ENCODE measurements at places on chromosomes 16 and 17.

GRCh38 chr17:76643553-76644148 lies at the start of gene ST6GALNAC1:
ST6GALNAC1 (minus strand) TSS chr17:76643757; CDS start chr17:76643638, 119 bp downstream.
- no peak for DNase-seq

GRCh38 chr16:23930791-23931190 lies 95.0 kb downstream of the PRKCB start:
- peak; percentile 4 for DNase-seq

GRCh38 chr17:38403491-38403890 lies 24.8 kb upstream of the ARHGAP23 start:
- DNase-seq: no peak

DNA sequence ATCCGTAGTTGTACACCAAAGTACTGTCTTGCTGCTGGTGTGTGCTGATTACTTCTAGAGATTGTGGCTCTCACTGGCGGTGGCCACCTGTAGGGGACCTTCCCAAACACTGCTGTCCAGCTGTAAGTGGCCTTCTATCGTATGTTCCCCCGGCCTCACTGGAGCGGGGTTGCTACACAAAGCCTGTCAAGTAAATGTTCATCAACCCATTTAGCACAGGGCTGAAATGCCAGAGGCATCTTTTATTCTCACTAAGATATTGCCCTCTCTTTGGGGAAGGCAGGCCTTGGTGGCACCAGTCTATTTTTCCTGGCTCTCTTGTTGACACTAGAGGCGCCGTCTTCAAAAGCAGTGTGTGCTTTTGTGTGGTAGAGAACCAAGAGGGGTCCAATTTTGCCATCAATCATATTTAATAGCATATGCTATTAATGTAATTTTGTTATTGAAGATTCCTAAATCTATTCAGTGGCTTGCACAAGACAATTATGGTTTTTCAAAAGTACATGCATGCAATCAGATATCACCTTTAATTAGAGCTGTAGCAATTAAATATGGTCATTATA lies 514.4 kb upstream of the SALL1 start:
- DNase-seq: no peak

GRCh38 chr17:48589831-48590606 lies at the start of gene HOXB3:
HOXB3 (minus strand) TSS chr17:48590241; CDS start chr17:48552474, 37,767 bp downstream.
- DNase-seq: peak; percentile 96

GRCh38 chr17:78144736-78145641 lies 1.2 kb upstream of the C17orf99 start:
- DNase-seq: no peak

GRCh38 chr17:82237083-82237745 lies 8.4 kb downstream of the SLC16A3 start:
- DNase-seq: no peak

DNA sequence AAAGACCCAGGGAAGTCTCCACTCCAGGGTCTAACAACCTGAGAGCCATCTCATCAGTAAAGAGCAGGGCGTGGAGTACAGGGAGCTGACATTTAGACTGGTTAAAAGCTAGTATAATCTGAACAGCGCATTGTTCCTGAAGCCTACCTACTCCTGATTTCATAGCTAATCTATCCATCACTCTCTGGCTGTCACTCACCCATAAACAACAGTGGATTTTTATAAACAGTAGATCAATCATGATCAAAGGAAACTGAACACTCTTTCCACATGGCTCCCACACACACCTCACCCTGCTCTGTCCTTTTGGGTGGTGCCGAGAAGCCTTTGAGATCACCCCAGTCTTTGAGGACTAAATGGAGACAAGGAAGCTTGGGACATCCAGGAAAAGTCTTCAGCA lies 13.0 kb upstream of the COG1 start:
- no peak for DNase-seq

Data from renal pelvis (tissue), 12 donors.